ENCODE measurements at places on chromosomes 6 and 20.

DNA sequence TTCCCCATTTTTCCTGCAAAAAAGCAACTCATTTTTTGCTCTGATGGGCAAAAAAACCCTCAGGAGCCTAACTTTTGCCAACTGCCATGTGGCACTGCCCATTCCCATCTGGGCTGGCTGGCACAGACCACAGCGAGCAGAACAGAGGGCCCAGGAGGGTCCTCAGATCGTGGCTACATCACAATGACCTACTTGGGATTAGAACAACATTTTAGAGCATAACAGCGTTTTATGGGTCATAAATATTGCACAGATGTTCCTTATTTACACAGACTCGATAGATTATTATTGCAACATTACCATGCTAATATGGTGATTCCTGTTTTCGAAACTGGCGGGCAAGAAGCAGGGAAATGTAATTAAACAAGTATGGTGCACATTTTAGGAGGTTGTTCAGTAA is 28.0 kb downstream of the PTPRT start:
- DNase-seq: no peak

- no peak for DNase-seq
Measured at GRCh38 chr20:7924692-7925091, 15.6 kb downstream of the HAO1 start.

DNA sequence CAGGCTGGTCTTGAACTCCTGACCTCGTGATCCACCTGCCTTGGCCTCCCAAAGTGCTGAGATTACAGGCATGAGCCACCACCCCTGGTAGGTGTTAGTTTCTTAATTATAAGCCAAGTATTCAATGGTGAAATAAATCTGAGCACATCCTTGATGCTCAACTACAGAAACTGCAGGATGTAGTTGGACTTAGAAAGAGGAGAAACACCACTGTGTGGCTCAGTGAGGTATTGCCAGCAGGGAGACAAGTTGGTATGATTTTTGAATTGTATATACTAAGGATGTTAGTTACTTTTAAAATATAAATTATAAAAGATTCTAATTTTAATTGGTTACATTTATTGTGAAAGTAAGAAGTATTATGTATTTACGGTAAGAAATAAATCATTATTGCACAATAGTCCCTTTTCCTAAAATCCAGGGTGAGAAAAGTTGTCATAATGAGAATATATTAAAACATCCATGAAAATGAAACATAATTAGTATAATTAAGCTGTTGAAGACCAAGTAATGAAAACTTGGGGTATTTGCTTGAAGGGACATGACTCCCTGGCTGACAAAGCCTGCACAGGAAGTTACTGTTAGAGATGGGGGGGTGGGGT is 17.6 kb downstream of the SLC18B1 start:
- no peak for DNase-seq

- DNase-seq: no peak
Measured at GRCh38 chr20:45266977-45267376, 12.6 kb upstream of the SLPI start.

- DNase-seq: peak; percentile 82
Measured at GRCh38 chr6:136607204-136607931, 57.1 kb upstream of the MAP7 start.

DNA sequence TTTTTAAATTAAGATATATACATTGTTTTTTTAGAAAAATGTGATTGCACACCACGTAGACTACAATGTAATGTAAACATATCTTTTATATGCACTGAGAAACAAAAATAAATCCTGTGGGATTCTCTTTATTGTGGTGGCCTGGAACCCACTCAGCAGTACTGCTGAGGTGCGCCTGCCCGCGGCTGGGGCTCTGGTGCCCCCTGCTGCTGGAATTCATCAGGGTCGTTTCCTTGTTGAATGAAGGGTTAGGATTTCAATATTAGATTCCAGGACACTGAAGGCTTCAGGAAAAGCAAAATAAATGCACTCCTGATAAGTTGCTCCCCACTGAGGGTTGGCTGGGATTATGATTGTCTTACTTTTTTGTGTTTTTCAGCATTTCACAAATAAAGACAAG is 175.8 kb upstream of the GGTLC1 start:
- no peak for DNase-seq

GRCh38 chr6:35804996-35805736 is at the start of gene LHFPL5:
Gene LHFPL5, plus strand, starts transcription at chr6:35805352. Its CDS starts 319 bp downstream, at chr6:35805671.
- peak; percentile 77 for DNase-seq

- DNase-seq: no peak
Measured at GRCh38 chr6:147179809-147180208, 24.4 kb upstream of the STXBP5 start.

- peak; percentile 36 for DNase-seq
Measured at GRCh38 chr20:61253640-61254511, 1.8 kb downstream of the CDH4 start.

- DNase-seq: no peak
Measured at GRCh38 chr6:82924799-82925535, 140.7 kb downstream of the UBE3D start.

DNA sequence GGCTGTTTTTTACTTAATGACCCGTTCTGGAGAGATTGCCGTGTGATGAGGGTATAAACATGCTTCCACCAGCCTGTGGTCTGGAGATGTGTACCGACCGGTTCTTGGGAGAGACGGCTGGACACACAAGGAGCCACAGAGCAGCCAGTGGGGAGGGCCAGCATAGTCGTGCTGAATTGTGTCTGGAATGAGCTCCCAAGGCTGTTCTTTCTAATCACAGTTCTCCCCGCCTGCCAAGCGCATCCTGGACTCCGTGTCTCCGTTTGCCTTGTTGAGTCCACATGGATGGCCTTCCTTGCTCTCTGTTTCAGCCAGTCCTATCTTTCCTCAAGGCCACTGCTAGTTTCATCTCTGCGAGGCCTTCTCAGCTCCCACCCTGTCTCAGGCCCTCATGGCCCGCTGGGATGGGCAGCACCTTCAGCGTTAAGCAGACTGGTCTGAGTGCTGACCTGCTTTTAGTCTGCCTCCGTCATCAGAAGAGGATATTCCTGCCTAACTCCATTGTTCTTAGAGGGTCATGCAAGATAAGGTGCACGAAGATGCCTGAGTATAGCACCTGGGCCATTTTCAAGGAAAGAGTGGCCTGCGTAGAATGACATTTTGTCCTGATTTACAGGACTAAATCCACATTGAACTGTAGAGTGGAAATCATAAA is 20.6 kb downstream of the MANBAL start:
- no peak for DNase-seq

- DNase-seq: no peak
Measured at GRCh38 chr6:137097526-137097925, 52.8 kb upstream of the IL20RA start.

DNA sequence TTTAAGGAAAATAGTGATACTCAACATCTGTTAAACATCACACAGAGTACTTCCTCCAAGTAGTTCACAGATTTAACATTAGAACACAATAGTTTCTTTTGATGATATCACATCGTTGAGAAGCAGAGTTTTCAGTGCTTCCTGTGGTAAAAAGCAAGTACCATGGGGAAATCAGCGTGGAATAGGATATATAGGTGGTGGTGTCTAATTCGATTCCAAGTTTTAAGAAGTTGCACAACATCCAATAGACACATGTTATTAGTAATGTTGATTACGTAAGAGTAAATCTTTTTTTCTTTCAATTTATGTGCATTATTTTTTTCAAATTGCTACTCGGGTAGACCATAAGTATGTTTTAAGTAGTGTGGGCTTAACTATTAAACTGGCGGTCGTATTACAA is 360.7 kb downstream of the NKAIN2 start:
- no peak for DNase-seq

GRCh38 chr20:64063389-64064144 is 569 bp downstream of the TCEA2 start:
- DNase-seq: no peak

DNA sequence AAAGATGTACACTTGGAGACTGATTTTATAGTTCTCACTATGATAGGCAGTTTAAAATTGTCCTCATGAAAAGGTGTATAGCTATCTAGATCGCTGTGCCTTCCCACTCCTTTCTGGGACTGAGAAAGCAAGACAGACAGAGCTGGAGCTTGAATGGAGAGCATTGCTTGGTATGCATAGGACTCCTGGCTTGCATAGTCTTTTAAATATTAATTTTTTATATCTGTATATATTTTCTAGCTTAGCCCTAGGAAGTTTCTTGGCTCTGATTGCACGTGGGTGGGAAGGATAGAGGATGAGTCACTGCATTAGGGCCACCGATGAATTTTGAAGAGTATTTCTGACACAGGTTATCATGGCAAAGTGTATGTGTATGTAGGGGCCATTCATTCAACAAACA is 150.0 kb upstream of the SPACA1 start:
- no peak for DNase-seq

GRCh38 chr20:49385465-49385864 is 97.0 kb downstream of the KCNB1 start:
- DNase-seq: peak; percentile 36

- DNase-seq: peak; percentile 74
Measured at GRCh38 chr6:143941852-143942627, 66.0 kb downstream of the PLAGL1 start.

DNA sequence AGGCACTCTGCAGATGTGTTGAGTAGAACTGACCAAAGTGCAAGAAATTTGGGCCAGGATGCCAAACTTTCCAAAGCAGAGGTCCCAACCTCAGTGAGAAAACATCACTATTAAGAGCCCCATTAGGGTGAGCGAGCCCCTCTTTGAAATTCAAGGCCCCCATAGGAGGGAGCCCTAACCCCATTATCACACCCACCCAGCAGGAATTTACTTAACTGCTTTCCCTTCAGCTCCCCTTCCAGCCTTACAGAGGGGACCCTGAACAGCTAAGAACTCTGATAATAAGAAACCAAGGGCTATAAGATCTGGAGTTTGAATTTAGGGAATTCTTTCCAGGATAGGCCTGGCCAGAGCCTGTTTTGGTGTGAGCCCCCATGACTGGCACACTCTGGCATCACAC is 130.6 kb downstream of the NFATC2 start:
- DNase-seq: no peak

DNA sequence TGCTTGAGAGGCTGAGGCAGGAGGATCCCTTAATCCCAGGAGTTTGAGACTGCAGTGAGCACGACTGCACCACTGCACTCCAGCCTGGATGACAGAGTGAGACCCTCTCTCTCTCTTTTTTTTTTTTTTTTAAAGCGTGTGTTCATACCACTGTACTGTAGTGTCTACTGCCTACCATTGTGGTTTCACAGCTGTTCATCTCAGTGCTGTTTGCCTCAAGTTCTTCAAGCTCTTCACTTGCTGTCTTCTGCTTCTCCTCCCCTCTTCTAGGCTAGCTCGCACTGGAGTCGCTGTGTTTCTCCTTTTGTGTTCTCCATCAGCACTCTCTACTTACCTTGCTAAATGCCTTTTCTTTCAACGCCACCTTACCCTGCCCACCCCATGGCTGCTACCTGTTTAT is 7.4 kb downstream of the FOXO3 start:
- no peak for DNase-seq

DNA sequence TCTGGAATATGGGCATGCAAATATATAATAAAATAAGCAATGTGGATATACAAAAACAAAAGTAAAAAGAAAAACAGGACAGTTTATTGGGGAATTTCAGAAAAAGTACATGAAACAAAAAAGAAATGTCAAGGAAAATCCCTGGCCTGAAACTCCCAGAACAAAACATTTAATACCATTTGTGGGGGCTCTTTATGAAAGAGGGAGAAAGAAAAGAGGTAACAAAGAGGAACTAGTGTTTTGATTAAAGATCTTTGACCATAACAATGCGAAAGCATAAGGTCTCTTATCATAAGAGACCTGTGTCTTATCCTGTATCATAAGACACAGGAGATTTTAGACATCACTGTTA is 88.6 kb upstream of the ARID1B start:
- DNase-seq: no peak

GRCh38 chr20:4026093-4026601 is 10.8 kb upstream of the RNF24 start:
- DNase-seq: peak; percentile 9

DNA sequence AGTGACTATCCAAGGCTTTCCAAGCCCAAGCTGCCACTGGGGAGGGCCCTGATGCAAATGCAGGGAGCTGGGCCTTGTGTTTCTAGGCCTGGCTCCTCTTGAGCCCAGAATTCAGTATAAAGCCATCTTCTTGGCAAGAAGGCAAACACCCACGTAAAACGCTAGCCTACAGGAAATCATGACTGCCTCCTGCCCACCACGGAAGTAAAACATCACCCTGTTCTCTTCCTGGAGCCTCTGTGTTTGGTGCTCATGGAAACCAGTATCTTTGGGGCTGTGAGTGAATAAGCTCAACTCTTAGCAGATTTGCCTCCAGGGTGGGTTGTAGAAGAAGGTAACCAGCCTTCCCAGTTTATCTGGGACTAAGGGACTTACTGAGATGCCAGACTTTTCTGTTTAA is 271.0 kb downstream of the ZNF217 start:
- DNase-seq: no peak

DNA sequence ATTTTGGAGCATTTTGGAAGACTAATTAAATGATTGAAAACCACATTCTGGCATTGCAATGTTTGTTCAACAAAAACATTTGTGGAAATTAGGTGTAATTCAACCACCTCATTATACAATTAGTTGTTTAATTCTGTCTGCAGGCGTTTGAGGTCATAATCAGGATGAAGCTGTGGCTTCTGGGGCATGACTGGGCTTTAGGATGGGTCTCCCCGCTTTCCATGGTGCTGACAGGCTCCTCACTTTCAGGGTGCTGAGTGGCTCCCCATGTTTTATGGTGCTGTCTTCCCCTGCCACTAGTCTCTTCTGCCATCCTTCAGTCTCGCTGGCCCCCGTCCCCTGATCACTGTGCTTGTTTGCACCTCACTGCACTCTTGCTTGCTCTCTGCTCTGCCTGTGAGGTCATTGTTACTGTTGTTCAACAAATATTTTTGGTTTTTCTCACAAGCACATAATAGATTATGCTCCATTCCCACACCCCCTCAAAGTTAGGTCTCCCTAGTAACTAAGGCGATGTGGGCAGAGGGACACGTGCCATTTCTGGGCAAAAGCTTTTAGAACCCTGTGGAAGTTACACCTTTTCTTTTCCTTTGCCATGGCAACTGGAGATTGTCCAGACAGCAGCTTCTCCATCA is 25.4 kb upstream of the ZNF831 start:
- no peak for DNase-seq

GRCh38 chr20:49705358-49705757 is 8.3 kb downstream of the B4GALT5 start:
- no peak for DNase-seq

GRCh38 chr6:164855281-164855680 is 454.1 kb downstream of the C6orf118 start:
- no peak for DNase-seq

- no peak for DNase-seq
Measured at GRCh38 chr6:124539096-124539495, 423.1 kb upstream of the RNF217 start.

Measured in NCI-H1105 treated with DMSO at 0.1 percent for 48 hours (cell line).